Cardiac fibroblast (primary cell): ENCODE measurements at places on chromosomes 4 and X.
A peak's percentile ranks its signal among the peaks of the same experiment; 100 is the strongest.

DNA sequence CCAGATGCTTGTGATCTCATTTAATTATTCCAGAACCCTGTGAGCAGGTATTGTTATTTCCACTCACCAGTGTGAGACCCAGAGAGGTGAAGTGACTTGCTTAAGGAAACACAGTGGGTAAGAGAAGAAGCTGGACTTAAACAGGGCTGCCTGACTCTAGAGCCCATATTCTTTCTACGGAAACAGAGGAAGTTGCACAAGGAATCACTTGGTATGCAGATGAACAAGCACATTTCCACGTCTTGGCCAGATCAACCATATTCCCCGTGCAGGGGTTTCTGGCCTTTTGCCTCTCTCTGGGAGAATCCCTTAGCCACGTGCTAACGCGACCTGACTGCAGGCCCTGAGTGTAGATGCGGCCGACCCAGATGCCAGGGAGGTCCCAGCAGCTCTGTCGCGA is 195.5 kb upstream of the ATP6AP2 start:
- DNase-seq: no peak

DNA sequence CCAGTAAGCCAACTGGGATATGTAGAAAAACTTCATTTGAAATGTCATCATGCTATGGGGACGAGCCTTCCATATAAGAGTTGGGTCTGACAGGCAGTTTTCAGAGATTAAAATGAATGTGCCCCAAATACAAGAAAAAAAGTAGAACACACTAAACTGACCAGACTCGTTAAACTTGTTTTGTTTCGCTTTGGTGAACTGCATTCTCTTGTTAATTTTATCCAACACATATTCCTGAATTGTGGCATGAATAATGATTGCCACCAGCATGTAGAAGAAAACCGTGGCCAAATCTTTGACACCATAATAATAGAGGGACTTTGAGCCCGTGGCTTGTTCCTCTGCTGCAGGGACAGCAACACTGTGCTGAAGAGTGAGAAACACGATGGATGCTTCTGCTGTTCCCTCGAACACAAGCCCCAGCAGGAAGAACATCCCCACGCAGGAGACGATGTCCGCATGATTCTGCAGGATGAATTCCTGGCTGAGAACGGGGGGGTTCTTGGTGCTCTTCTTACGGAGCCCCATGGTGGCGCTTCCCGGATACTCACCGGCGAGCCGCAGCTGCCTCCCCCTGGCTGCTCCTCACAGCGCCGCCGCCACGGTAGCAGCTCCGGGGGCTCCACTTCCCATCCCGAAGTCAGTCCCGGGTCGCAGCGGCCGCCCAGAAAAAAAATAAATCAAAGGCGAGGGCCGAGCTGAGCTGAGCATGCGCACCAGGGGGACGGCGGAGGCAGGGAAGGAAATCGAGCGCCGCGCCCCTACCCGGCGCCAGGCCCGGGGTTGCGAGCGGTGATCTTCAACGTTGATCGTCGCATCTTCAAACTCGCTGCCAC is at the start of gene TRAM1L1:
TRAM1L1 (minus strand) TSS at position 711 of the 836 bp plus-strand sequence; CDS start at position 528, 183 bp downstream.
- DNase-seq: peak; percentile 66

DNA sequence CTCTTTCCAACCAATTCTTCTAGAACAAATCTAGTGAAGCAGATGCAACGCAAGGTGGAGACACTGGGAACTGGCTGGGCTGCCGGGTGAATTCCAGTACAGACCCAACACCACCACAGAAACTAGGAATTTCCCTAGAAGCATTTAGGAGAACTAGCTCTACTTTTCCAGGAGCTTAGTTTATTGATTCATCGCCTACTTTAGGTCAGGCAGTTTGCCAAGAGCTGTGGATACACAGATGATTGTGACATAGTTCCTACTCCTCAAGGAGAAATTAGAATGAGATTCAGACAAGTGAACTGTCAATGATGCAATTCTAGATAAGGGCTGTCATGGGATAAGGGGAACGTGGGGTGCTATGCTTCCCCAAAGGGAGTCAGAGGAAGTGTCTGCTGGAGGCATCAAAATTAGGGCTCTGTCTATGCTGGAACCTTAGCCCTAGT is 350.0 kb downstream of the CAMK2D start:
- peak; percentile 91 for DNase-seq

GRCh38 chr4:123046096-123046495 is 123.7 kb upstream of the NUDT6 start:
- DNase-seq: no peak

- DNase-seq: peak; percentile 92
Measured at GRCh38 chr4:183876268-183876934, 28.7 kb upstream of the STOX2 start.

DNA sequence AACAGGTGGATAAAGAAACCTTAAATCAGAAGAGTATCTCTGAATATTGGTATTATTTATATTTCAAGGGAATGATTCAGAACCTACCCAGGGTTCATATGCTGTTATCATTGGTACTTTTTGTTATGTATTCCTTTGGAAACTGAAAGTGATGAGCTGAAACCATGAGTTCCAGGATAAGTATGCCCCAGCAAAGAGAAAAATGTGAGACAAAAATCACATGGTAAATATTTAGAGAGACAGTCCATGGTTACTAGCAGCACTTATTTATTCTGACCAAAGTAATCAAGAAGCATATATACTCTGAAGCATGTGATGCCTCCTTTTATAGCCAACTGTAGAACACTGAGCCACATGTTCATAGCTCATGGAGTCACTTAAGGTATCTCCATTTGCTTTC is 277.7 kb downstream of the ARAP2 start:
- DNase-seq: no peak

GRCh38 chrX:73563738-73564068 is 706 bp downstream of the CHIC1 start:
- DNase-seq: peak; percentile 10

DNA sequence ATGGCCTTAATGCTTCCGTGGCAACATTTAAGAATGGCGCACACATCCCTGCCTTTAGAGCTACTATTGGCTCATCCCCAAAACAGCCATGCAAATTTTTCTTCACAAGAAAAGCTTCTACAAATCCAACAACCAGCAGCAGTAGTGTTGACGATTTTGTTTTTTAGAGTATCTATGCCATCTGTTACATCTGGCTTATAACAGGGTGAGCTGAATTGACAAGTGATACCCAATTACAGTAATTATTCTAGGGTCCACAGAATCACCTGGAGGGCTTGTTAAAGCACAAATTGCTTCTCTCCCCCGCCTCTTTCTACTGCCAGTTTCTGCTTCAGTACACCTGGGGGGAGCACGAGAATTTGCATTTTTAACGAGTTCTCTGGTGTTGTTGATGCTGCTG is 34.1 kb downstream of the DCHS2 start:
- no peak for DNase-seq

GRCh38 chr4:20248155-20248558 is 3.5 kb upstream of the SLIT2 start:
- DNase-seq: peak; percentile 88

DNA sequence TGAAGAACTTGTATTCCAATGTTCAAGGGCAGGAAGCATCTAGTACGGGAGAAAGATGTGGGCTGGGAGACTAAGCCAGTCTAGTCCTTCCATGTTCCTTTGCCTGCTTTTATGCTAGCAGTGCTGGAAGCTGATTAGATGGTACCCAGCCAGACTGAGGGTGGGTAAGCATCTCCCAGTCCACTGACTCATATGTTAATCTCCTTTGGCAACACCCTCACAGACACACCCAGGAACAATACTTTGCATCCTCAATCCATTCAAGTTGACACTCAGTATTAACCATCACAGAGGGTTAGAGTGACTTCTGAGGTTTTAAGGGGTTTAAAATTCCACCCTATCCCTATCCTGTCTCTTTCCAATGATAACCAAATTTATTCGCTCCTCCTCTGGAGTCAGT is 6.5 kb downstream of the HMGN5 start:
- DNase-seq: no peak

DNA sequence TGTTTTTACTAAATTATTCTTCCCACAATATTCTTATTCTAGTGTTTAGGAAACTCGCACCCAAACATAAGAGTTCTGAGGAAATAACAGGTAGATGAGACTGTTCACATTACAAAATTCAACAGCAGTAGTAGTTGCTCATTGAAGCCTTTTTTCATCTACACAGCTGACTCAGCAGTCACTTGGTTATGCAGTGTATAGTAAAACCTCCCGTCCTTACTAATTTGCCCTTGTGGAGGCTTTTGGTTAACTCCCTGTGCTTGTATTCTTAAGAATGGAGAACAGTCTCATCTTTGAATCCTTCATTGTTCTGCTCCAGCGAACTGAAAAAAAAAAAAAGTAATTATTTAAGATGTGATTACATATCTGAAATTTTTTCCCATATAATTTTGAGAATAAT is 1716.6 kb downstream of the PCDH7 start:
- DNase-seq: no peak

GRCh38 chr4:85761803-85762528 is 287.0 kb downstream of the ARHGAP24 start:
- DNase-seq: peak; percentile 91

DNA sequence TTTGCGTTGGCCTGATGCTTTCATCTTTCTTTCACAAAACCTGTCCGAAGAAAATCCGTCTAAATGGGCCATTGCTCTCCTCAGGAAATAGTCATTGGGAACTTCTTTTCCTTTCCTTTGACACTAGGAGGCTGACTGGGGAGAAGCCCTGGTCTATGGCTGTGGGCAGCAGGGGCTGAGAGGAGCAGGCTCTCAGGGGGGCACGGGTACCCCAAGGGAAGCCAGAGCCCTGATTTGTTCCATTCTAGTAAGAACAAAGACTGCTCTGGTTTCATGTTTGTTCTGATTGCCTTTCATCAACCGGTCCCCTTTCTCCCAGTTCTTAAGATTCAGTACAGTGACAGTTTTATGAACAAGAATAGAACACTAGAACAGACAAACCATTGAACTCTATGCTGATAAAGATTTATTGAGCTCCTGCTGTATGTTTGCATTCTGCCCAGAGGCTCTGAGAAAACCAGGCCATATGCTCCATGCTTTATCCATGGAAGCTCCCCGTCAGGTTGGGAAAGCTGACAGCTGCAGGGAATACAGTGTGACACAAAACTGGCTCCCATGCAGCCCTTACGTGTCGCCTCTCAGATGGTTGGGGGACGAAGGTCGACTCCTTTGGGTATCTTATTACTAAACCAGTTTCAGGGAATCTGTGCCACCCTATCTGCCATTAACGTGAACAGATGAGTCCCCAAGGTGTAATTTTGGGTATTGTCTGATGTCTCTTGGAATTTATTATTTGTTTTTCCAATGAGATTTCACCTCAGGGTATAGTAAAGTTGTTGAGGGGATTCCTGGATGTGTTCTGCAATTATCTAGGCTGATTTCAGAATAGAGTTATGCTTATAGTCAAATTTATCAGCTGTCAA is 72.4 kb upstream of the MSANTD1 start:
- DNase-seq: no peak

GRCh38 chr4:15078682-15079642 is 76.7 kb downstream of the CPEB2 start:
- peak; percentile 91 for DNase-seq

DNA sequence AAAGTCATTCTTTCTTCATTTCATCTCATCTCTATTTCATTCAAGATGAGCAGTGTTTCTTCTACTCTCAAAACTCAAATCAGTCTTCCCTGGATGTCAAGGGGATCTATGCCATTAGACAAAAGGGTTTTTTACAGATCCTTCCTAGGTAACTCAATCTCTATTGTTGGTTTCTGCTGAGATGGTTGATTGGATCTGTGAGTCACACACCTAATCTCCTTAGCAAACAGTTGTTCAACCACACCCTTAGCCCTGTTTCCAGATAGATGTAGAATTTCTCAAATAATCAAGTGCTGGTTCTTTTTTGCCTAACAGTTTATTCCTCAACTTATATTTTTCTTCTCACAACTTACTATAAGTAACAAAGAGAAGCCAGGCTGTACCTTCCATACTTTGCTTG is 200.5 kb downstream of the KDR start:
- no peak for DNase-seq

DNA sequence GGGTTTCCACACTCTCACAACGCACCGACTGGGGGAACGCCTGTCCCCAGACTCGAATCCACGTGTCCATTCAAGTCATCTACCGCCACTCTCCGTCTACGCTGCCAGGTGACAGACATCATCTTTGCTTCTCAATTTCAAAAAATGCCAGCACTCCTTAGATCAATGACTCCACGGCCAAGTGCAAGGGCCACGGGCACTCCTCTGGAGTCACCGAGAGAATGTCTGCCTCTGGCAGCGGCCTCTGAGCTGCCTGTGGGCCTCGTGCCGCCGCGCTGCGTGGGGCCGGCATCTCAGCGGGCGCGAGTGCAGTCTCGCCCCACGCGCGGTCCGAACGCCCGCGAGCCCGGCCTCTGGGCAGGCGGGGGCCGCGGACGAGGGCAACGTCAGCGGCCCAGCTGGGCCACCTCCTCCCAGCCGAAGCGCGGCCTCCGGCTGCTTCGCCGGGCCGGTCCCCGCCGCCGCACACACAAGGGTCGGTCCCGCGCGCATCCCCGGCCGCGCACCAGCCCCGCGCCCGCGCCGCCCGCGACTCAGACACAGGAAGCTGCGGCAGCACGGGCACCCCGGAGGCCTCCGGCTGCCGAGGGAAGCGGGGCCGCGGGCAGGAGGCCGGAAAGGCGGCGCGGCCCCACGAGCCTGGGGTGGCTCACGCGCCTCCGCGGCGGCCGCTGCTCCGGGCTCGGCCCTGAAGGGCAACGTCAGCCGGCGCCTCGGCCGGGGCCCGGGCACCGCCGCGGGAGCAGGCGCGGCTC is 450 bp downstream of the ACSL1 start:
- DNase-seq: peak; percentile 33

- peak; percentile 19 for DNase-seq
Measured at GRCh38 chr4:825063-825970, 612 bp downstream of the CPLX1 start.

DNA sequence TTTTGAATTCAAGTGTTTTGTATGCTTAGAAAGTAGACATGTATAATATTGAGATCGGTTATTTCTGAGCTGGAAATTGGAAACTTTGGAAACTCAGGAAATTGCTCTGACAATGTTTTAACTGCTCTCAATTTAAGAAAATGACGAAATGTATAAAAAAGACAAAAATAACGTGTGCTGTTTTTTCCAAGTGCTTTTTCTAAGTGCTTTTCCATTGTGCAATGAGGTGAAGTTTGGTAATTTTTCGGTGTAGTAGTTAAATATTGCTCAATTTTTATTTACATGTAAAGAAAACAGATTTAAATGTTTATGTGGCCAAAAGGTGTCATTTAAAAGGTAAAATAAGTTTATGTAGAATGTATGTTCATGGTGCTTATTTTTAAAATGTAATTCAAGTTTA is 39.4 kb upstream of the RHOH start:
- DNase-seq: no peak

DNA sequence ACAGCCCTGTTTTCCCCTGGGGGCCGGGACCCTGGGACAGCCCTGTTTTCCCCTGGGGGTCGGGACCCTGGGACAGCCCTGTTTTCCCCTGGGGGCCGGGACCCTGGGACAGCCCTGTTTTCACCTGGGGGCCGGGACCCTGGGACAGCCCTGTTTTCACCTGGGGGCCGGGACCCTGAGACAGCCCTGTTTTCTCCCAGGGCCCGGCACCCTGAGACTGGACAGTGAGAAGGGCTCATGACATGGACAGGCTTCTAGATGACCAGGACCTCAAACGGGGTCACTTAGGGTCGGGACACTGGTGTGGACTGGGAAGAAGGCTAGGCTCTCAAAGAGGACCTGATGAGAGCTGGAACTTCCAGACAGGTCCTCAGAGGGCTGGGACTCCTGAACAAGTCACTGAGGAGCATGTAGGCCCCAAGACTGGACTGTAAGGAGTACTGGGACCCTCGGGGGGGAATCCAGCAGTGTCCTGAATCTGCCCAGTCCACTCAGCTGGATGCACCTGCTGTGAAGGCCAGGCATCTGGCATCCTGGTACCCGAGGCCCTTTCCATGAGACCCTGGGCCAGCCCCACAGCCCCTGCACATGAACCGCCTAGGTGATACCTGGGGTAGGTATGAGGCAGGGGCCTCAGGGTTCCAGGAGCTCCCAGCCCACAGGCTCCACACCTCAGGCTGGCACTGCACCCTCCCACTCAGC is 2.4 kb downstream of the PCGF3 start:
- no peak for DNase-seq
